ENCODE measurements at places on chromosomes 1 and 21.

DNA sequence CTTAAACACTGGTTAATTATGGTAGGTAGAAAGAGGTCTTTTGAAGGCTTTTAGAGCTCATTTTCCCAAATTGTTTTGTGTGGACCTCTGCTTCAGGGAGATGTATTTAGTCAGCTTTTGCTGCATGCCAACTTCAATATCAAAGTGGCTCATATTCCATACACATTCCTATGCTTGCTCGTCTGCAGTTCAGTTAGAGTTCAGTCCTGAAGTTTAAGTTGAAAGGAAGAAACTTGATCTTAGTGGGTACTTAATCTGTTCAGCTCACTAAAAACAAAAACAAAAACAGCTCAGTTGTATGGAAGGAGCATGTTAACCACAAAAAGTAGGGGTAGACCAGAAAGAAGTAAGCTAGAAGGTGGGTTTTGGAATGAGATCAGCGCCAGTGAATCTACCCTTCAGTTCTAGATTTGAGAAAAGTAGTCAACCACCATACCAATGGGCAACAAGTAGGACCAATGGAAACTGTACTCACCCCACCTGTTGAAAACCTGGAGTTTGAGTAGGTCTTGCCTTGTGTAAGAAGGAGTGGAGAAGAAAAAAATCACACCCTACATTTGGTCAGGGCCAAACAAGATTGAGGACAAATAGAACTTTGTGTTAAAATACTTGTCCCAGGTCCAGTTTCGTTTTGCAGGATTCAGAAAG, 58.0 kb downstream of the LEPR start:
- DNase-seq, result no peak

GRCh38 chr1:36352910-36353878, 29.7 kb upstream of the EVA1B start:
- DNase-seq, result no peak

GRCh38 chr1:192805832-192806323, 3.0 kb upstream of the RGS2 start:
- DNase-seq, result no peak

DNA sequence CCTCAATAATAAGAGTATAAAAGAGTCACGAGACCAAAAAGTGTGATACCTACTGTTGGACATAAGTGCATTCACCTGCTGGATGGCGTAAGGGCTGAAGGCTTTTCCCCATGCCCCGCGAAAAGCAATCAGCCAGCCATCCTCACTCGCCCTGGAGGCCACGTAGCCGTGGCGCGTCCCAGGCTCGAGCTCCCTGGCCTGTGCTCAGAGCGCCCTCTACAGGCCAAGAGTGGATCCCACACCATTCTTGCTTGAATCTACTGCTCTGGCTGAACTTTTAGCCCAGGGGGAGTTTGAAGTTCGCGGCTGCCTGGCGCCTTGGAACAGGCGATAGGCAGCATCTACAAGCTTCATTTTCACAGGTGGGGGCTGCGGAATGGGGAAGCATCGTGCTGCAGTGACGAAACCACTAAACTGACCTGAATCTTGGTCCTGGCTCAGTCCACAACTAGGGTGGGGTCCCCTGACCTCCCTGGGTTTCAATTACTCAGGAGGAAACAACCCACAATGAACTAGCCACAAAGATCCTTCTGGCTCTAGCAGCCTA, 70.3 kb upstream of the SERBP1 start:
- peak; percentile 86 for DNase-seq

DNA sequence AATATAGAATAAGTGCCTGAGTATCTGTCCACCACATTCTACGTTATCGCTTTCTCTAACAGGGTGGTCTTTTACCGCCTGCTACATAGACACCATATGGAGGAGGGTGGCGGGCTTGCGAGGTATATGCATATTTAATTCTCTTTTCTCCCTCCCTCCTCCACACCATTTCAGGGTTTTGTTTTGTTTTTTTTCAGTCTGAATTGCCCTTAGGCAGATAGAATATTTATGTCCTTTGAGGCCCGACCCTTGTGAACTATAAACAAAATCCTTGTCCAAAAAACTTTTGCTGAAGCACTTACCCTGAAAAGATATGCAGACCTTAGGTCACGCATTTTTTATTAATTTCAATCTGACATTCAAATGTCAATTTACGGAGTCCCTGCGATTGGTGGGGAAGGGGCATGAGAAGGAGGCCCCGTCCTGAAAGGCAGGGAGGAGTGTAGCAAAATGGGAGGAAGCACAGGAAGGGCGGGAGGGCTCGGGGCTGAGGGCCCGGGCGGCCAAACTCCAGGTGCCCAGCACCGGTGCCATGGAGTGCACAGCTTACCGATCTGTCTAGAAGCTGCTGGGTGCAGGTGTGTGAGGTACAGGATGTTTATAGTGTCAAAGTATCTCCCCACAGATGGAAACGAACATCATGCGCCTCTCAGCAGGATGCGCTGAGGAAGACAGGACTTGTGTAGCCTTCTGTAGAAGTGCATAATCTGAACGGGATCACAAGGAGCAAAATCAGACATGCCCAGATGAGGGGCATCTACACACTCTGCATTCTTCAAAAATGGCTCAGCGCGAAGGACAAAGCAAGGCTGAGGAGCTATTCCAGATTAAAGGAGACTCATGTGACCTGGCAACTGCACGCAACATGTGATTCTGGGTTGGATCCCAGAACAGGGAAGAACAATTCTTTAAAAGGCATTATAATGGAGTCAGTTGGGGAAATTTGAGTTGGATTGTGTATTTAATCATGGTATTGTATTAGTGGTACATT, 68.8 kb upstream of the LYST start:
- DNase-seq, result no peak

- no peak for DNase-seq
Observed at GRCh38 chr1:200401708-200402107, 8.1 kb downstream of the ZNF281 start.

GRCh38 chr1:70978623-70979022, 69.0 kb downstream of the PTGER3 start:
- DNase-seq, result no peak

DNA sequence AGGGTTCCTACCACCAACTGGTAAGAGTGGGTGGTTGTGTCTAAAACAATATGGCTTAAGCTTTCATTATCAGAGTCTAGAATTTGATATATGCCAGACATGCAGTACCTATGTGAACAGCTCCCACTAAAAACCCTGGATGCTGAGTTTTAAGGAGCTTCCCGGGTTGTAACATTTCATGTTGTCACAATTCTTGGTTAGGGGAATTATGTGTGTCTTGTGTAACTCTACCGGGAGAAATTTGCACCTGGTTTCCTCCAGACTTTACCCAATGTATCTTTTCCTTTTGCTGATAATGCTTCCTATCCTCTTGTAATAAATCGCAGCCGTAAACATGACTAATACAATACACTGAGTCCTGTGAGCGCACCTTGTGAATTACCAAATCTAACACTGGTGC, 48.3 kb downstream of the ARID4B start:
- DNase-seq, result no peak

All from left forelimb (tissue), 1 donor.